Panc1 (cell line): ENCODE measurements at places on chromosomes 2 and 18. TPM values are rescaled to one million over a fixed set of nuclear protein-coding genes. Genes with fewer than 3 reads are reported as not detected.
A peak's percentile ranks its signal among the peaks of the same experiment; 100 is the strongest.

DNA sequence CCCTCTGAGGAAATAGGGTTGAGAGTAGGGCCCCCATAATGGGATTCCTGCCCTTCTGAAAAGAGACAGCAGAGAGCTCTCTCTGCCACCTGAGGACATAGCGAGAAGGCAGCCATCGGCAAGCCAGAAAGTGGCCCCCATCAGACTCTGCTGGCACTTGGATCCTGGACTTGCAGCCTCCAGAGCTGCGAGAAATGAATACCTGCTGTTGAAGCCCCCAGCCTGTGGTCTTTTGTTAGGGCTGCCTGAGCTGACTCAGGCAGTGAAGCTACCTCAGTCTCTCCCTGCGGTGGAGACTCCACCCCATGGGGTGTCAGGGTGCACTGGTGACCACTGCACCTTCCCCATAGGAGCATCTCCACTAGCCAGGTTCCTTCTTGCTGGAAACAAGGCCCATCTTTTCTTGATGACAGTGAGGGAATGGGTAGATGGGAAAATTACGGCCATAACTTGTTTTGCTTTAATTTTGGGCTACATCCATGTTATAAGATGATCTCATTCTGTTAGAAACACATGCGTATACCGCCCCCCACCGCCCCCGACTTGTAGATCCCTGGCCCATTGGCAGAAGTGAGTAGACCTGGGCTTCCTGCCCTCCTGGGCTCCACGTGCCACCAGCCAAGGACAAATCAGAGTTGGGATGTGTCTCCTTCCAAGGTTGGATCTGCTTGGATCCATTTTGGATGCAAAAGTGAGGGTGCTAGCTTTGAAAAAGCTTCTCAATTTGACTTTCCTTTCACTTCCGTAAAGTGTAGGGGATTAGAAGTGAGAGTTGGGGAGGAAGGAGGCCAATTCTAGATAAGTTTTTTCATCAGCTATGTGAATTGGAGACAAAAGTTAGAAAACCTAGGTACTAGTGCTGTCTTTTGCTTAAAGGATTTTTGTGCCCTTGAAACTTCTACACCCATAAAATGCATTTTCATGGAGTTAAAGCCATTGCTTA is 42.9 kb downstream of the NCK2 start:
- H3K27ac ChIP-seq, result no peak overlapping the region
- H3K4me1 ChIP-seq, result no peaks in the 10 kb centered on the region; the same call in 1 of the 2 replicates
- no peaks in the 10 kb centered on the region for H3K27me3 ChIP-seq
- no peaks in the 10 kb centered on the region for H3K36me3 ChIP-seq
- H3K4me3 ChIP-seq, result no peak overlapping the region

DNA sequence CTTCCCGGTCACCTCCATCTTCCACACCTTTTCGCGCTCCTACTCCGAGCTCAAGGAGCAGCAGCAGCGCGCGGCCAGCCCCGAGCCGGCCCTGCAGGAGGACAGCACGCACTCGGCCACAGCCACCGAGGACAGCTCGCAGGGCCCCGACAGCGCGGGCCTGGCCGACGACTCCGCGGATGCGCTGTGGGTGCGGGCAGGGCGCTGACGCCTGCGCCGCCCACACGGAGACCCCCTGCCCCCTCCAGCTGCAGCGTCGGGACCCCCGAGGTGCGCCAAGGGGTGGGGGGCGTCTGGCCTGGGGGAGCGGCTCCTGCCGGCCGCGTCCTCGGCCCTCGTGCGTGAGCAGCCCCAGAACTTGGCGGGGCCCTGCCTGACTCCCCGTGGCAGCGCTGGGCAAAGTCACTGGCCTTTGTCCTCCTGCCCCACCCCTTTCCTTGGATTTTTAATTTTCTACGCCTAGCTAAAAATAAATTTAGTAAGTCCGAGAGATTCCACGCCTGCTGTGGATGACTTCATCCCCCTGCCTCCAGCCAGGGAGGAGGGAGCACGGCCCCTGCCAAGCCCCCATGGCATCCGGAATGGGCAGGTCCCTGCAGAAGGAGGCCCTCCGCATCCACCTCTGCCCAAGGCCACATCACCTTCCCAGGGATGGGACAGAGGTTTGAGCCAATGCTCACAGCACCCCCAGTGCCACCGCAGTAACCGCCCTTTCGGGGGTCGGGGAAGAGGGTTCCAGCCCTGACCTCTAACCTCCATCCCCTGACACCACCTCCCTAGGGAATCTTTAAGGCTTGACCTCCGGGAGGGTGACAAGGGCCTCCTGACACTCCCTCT is 51.6 kb downstream of the SLC66A2 start:
- no peaks in the 10 kb centered on the region for H3K27me3 ChIP-seq
- DNase-seq, result no peak
- no peaks in the 10 kb centered on the region for H3K36me3 ChIP-seq
- H3K4me1 ChIP-seq, result no peaks in the 10 kb centered on the region

DNA sequence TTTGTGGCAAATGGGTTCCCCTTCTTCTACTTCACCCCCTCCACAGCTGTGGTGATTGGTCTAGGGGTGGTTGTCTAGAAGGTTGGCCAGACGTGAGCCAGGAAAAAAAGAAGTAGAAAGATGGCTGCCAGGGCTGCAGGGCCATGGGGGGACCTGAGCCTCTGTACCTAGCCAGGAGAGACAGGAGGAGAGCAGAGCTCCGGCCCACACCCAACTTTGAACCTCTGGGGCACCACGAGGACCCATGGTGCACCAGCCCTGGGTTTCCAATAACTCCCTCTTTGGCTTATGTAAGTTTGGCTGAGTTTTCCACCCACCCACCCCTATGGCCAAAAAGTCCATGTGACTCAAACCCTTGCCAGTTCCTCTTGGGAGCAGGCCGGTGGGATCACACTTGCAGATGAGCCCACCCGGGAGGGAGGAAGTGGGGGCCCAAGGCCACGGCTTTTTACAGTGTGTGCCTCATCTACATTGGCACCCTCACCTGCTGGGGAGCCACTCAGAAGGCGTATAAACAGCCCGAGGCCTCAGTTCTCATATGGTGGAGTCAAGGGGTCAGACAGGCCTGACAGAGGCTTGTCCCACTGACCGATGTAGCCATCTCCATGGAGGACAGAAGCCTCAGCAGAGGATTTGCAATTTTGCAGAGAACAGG is 293.1 kb upstream of the HDAC4 start:
- no peaks in the 10 kb centered on the region; the same call in 1 of the 2 replicates for H3K27me3 ChIP-seq
- DNase-seq, result no peak
- H3K27ac ChIP-seq, result no peak overlapping the region
- no peaks in the 10 kb centered on the region for H3K4me1 ChIP-seq
- no peak overlapping the region for H3K4me3 ChIP-seq
- H3K36me3 ChIP-seq, result no peaks in the 10 kb centered on the region

DNA sequence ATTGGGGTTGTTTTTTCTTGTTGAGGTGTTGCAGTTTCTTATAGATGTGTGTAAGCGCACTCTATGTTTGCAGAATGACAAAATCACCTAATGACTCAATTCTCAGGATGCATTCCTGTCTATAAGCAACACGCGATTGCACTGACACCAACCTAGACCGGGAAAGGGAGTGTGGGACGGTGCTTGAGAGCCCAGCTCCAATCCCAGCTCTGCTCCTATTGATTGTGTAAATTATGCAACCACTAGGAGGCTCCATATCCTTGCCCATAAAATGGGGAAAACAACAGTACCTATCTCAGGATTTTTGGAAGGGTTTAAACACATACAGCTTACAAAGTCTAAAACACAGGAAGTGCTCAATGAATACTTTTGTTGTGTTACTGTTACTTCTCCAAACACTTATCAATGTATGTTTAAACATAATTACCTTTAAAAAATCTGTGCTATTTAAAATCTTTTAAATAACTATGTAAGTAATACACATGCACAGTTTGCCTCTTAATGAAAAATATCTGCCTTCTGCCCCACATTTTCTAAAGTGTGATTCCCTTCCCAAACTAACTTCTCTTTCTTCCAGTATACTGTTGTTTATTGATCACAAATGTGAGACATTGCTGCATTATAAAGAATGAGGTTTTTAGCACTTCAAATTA is 132.5 kb downstream of the SPHKAP start:
- no peaks in the 10 kb centered on the region for H3K27me3 ChIP-seq
- no peaks in the 10 kb centered on the region for H3K4me1 ChIP-seq
- no peak overlapping the region for H3K4me3 ChIP-seq
- no peak overlapping the region for H3K27ac ChIP-seq

DNA sequence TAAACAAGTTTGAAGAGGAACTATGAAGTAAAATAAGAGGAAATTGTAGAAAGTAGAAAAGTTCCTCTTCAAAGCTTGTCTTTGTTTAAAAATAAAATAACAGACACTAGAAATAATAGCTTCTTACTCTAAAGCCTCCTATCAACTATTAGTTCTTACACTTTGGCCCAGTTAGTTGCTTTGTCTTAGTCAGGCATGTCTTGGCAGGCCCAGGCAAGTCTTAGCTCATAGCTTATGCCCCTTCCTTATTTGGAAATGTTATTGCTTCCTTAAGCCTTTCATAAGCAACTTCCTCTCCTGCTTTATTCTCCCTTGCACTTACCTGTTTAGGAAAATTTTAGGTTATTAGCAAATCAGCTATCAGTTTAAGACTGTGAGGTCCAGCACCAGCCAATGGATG is 950.6 kb upstream of the LRATD1 start:
- no peak overlapping the region for H3K27ac ChIP-seq
- no peaks in the 10 kb centered on the region for H3K36me3 ChIP-seq
- no peaks in the 10 kb centered on the region for H3K4me1 ChIP-seq
- DNase-seq, result no peak

- H3K27ac ChIP-seq, result peak overlapping the region; percentile 11
- H3K36me3 ChIP-seq, result no peaks in the 10 kb centered on the region
- no peak for DNase-seq
- H3K27me3 ChIP-seq, result no peaks in the 10 kb centered on the region
- no peak overlapping the region for H3K4me3 ChIP-seq
- peaks cover 23% of the 10 kb centered on the region for H3K4me1 ChIP-seq
Observed at GRCh38 chr18:3716116-3716660, 266.2 kb downstream of the TGIF1 start.

TMEM18 gene
- 49.6 TPM for total RNA-seq

DNA sequence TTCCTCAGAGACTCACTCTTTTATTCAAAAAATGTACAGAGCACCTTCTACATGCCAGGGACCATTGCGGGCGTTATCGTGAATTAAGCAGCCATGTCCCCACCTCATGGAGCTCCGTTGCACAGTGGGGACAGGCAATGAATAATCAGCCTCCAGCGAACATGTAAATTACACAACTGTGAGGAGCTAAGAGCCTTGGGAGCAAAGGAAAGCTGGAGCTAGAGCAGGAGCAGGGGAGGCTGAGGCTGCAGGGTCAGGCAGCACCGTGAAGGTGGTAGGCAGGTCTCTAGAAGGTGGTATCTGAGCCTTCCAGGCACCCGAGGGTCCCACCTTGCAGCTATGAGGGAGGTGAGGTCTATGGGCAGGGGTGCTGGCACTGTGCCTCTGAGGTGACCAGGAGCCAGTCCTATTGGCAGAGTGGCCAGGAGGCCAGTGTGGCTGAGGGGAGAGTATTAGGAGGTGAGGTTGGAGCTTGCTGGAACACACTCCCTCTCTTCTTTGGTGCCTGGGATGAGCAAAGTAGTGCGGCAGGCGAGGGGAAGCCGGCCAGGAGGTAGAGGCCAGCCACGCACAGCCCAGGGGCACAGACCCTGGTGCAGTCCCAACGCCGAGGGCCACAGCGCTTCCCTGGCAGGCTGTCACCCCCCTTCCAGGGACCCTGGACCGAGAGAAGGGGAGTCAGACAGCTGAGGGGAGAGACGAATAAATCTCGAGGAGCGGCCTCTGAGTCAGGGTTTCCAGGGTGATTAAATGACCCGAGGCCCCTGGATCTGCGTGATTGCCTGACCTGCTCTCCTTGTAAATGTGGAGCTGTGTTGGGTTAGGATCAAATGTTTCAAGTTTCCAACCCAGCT is 167.3 kb downstream of the SEPTIN10 start:
- H3K36me3 ChIP-seq, result no peaks in the 10 kb centered on the region
- no peak for DNase-seq

ACTR2 gene
- 347 TPM for total RNA-seq

GRCh38 chr2:230930928-230931555 is 6.0 kb upstream of the GPR55 start:
- no peaks in the 10 kb centered on the region for H3K4me1 ChIP-seq
- DNase-seq, result no peak
- no peak overlapping the region for H3K4me3 ChIP-seq
- H3K36me3 ChIP-seq, result no peaks in the 10 kb centered on the region
- H3K27ac ChIP-seq, result no peak overlapping the region

DNA sequence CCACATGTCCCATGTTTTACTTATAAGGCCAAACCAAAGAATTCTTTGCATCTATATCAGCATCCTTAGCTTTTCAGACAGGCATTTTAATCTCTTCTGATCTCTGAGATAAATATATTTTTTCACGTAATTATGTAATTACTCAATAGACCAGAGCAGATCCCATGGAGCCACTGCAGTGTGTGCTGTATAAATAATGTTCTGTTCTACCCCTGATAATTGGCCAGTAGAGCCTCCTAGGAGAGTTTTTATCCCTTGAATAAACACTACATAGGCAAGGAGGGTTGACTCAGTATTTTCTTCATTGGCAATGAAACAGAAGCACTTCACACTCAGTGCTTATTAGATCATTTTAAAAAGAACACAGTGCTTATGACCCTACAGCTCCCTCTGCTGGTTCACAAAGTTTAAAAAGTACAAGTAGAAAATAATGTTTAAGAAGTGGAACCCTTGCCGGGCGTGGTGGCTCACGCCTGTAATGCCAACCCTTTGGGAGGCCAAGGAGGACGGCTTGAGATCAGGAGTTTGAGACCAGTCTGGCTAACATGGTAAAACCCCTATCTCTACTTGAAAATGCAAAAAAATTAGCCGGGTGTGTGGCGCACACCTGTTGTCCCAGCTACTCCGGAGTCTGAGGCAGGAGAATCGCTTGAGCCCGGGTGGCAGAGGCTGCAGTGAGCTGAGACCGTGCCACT is 91.9 kb downstream of the PPP1R1C start:
- no peaks in the 10 kb centered on the region for H3K27me3 ChIP-seq
- peak; percentile 72 for DNase-seq
- no peak overlapping the region for H3K27ac ChIP-seq
- no peaks in the 10 kb centered on the region for H3K36me3 ChIP-seq
- H3K4me3 ChIP-seq, result no peak overlapping the region

- no peak overlapping the region for H3K27ac ChIP-seq
- H3K36me3 ChIP-seq, result no peaks in the 10 kb centered on the region
- H3K27me3 ChIP-seq, result no peaks in the 10 kb centered on the region
- H3K4me3 ChIP-seq, result no peak overlapping the region
Observed at GRCh38 chr2:119326938-119327337, 39.7 kb downstream of the C2orf76 start.

MYOM1 gene
- total RNA-seq, result 0.92 TPM

DNA sequence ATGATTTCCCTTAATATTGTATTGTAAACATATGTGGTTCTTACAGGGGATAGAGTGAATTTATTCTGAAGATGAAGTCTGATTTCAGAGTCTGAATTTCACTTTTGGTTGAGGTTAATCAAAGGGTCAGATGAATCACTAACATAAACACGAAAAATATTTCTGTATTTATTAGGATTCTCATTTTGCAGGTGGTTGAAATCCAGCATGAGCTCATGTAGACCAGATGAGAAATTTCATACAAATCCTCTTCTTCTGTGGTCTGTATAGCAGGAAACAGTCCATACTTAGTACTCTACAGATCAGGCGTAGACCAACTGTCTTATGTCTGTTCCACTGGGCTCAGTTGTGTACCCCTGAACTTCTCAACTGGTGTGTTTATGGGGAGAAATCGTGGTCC is 157.8 kb downstream of the BABAM2 start:
- no peak for DNase-seq
- H3K36me3 ChIP-seq, result no peaks in the 10 kb centered on the region
- no peak overlapping the region for H3K27ac ChIP-seq
- no peak overlapping the region for H3K4me3 ChIP-seq
- H3K4me1 ChIP-seq, result no peaks in the 10 kb centered on the region
- no peaks in the 10 kb centered on the region for H3K27me3 ChIP-seq
